ENCODE measurements at places on chromosomes 7 and 10.

DNA sequence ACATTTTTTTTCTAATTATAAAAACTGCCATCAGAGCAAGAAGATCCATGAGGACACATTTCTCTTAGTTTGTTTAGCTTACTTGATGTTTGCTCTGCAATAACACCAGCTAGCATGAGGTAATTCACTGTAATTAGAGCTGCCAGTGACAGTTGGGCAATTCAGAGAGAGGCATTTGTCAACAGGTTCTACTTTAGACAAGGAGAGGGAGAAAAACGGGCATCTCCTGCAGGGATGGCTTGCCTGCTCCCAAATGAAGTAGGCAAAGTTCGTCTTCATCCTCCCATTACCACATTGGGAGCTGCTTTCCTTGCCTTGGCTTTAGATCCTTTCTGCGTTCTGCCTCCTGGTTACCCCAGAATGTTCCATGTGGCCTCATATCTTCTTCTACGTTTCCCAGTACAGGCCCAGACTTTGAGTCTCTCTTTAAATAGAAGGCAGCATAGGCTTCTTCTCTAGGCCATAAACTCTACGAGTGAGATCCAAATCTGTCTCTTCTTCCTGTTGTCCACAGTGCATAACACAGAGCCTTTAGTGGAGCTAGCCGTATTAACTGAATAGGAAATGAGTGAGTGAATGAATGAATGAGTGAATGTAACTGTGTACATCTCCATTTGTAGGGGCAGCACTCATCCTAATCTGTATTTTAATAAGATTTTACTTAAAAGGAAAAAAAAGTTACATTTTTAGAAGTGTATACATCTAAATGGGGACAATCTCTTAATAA lies 21.2 kb downstream of the ASB15 start:
- no peak for DNase-seq

DNA sequence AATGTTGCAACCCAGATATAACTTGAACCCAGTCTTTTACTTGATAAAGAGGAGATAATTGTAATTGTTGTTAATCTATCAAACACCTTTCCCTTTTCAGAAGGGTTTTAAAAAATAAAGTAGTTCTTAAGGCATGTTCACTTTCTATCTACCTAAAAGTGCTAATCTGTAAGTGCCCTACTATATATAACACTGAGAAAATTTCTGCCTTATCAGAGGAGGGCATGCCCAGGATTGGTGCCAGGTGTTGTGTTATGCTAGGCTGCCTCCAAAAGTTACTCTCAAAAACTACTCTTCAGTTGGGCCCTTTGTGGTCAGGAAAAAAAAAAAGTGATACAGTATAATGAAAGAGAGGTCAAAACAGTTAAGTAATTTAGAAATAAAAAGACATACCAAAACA lies 36.3 kb downstream of the SMNDC1 start:
- no peak for DNase-seq

GRCh38 chr7:54838175-54838910 lies 79.3 kb upstream of the SEC61G start:
- no peak for DNase-seq

- no peak for DNase-seq
Observed at GRCh38 chr7:84792231-84792893, 394.5 kb downstream of the SEMA3D start.

DNA sequence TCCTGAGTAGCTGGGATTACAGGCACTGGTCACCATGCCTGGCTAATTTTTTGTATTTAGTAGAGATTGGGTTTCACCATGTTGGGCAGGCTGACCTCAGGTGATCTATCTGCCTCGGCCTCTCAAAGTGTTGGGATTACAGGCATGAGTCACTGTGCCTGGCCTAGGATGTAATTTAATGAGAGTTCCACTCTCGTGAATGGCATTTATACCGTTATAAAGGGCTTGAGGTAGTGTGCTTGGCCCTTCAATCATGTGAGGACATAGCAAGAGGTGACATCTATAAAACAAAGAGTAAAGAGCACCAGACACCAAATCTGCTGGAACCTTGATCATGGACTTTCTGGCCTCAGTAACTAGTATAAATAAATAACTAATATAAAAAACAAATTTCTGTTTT lies 93.5 kb upstream of the PPP1R9A start:
- DNase-seq = no peak

GRCh38 chr10:48470115-48470892 lies 134.6 kb downstream of the ARHGAP22 start:
- DNase-seq = peak; percentile 30

DNA sequence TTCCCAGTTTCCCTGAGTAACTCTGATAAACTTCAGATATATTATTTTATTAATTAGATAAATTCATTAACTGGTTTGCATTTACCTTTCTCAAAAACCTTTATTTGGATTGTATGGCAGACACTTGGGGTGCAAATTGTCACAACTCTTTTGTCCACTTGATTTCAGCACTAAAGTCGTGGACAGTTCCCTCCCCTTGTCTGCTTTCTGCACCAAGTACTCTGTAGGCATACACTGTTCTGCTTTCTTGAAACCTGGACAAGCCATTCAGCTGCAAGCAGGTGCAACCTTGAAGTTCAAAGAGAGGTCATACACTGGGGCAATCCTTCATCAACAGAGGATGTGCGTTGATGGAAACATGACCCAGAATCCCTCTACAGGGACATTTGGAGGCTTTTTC lies 162.9 kb downstream of the ARL5B start:
- DNase-seq = peak; percentile 74

GRCh38 chr10:75924309-75924902 lies 493.0 kb downstream of the LRMDA start:
- no peak for DNase-seq

DNA sequence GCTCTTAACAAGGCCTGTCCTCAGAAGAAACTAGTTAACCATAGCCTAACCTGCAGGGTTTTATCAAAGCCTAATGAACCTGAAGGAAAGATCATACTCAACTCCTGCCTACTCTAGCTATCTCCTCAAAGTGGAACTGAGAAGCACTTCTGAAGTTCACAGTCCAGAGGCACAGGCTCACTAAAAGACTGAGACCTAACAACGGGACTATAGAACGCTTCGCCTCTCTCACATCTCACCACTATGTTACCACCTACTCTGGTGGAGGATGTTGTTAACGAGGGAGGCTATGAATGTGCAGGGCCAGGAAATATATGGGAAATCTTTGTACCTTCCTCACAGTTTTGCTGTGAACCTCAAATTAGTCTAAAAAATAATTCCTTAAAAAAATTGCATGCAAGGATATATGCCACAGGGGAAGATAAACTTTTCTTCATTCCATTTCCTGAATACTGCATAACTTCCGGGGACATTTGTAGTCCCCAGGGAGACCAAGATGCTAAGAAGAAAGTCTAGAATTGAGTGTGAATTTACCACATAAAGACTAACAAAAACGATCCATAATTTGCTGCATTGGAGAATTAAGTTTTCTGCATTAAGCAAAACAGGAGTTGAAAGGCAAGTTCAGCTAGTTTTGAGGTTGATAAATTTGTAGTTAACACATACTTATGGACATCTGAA lies 21.6 kb downstream of the LIPJ start:
- no peak for DNase-seq

GRCh38 chr10:30596013-30596412 lies 33.5 kb downstream of the LYZL2 start:
- DNase-seq = no peak

GRCh38 chr10:20888620-20889330 lies 8.3 kb downstream of the NEBL start:
- DNase-seq = no peak

DNA sequence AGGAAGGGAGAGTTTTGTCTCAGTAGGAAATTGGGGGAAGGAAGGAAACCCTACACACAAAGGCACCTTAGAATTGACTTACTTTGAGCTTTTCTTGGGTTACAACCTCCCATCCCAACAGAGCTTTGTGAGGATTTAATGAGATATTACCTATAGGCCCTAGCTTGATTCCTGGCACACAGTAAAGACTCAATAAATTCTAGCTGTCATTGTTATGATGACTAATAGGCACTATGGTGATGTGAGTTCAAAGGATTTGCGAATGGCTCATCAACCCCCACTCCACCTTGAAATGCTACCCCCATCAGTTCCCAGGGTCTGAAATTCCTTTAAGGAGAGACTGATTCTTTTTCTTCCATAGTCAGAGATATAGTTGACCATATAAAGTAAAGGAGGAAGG lies 67.9 kb upstream of the SMNDC1 start:
- no peak for DNase-seq

DNA sequence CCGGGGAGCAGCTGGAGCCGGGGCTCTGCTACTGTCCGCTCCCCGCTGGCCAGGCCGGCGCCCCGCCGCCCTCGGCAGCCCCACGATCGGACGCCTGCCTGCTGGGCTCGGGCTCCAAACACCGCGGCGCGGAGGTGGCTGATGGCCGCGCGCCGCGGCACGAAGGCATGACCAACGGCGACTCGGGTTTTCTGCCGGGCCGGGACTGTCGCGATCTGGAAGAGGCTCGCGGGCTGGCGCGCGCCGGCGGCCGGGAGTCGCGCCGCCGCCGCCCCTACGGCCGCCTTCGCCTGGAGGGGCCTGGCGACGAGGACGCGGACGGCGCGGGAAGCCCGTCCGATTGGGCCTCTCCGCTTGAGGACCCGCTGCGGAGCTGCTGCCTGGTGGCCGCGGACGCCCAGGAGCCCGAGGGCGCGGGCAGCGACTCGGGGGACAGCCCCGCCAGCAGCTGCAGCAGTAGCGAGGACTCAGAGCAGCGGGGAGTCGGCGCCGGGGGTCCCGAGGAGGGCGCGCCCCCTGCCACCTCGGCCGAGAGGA lies 570 bp downstream of the TBC1D12 start:
- peak; percentile 62 for DNase-seq

GRCh38 chr10:59020502-59020901 lies 155.9 kb upstream of the PHYHIPL start:
- DNase-seq = no peak

DNA sequence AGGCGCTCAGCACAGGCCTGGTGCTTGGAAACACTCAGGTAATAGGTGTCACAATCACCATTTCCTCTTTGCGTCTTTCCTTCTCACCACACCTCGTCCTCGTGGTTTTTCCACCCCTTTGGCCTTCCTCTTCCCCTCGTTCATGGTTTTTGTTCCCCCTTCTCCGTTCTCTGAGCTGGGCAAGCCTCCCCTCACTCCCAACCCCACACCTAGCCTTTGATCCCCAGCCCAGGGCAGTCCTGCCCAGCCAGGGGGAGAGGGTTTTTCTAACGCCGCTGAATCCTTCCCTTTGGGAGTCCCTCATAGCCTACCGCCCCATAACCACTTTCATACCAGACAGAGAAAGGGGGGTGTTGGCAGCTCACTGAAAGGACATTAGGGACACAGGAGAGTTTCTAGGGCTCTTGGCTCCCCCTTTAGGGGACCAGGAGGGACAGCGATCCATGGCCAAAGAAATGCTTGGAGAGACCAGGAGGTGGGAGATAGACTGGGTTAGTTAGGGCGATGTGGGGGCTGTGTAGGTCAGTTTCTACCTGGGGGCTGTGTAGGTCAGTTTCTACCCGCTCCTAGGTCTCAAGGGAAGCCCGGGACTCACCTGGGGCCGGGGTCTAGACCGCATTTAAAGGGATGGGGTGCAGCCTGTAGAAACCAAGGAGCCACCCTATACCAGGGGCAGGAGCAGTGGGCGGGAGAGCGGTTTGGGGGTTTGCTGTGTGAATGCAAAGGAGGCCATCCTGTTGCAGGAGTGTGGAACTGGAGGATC lies 1.4 kb downstream of the EPHB4 start:
- DNase-seq = peak; percentile 56

- DNase-seq = no peak
Observed at GRCh38 chr7:3943779-3944520, 642.9 kb downstream of the SDK1 start.

- peak; percentile 57 for DNase-seq
Observed at GRCh38 chr7:12119620-12120303, 91.3 kb upstream of the TMEM106B start.
